Nasal cavity respiratory epithelium epithelial cell of viscerocranial mucosa (primary cell): ENCODE measurements at places on chromosomes 12 and 14. TPM values are rescaled to one million over a fixed set of nuclear protein-coding genes. Genes with fewer than 3 reads are reported as not detected.

The CCER1 gene
- not detected in 2 replicates for total RNA-seq

The GLI1 gene
- total RNA-seq, result under 0.01 and 0.14 TPM in 2 replicates

The FAR2 gene
- total RNA-seq, result 0.64 and 0.68 TPM in 2 replicates

The DLK1 gene
- not detected in 2 replicates for total RNA-seq

The DCTN2 gene
- total RNA-seq, result 68.7 and 104 TPM in 2 replicates

The OTX2 gene
- total RNA-seq, result 0.21 and 0.68 TPM in 2 replicates

The GALNT8 gene
- not detected in 2 replicates for total RNA-seq

The SAV1 gene
- 35.9 and 41.1 TPM in 2 replicates for total RNA-seq

The KLRB1 gene
- total RNA-seq, result not detected in 2 replicates

The SDR9C7 gene
- 0.28 and 2.7 TPM in 2 replicates for total RNA-seq

The PTPRB gene
- total RNA-seq, result 0.34 and 0.85 TPM in 2 replicates

The PLA2G1B gene
- not detected in 2 replicates for total RNA-seq

The NINJ2 gene
- 0.36 TPM in 1 of 2 replicates, not detected in the other for total RNA-seq

The KLRC2 gene
- 0.14 TPM in 1 of 2 replicates, not detected in the other for total RNA-seq

The RNU4-1 gene
- under 0.01 TPM in 1 of 2 replicates, not detected in the other for total RNA-seq

The SLC2A14 gene
- under 0.01 TPM in 1 of 2 replicates, not detected in the other for total RNA-seq

The MANSC4 gene
- not detected in 2 replicates for total RNA-seq

The GPR68 gene
- total RNA-seq, result 1.4 and 10.5 TPM in 2 replicates

The AQP6 gene
- total RNA-seq, result not detected in 2 replicates

The ERBB3 gene
- total RNA-seq, result 35.2 and 43.9 TPM in 2 replicates

The GPR65 gene
- not detected in 2 replicates for total RNA-seq

The C1S gene
- total RNA-seq, result 3.1 and 66.9 TPM in 2 replicates

The MIPOL1 gene
- total RNA-seq, result 9.9 and 22.6 TPM in 2 replicates

The SLCO1B1 gene
- total RNA-seq, result not detected in 2 replicates

The POLE2 gene
- 1.4 and 2.4 TPM in 2 replicates for total RNA-seq

The TMPRSS12 gene
- total RNA-seq, result not detected in 2 replicates

The COQ10A gene
- total RNA-seq, result 2.9 and 4.1 TPM in 2 replicates

The C14orf132 gene
- total RNA-seq, result 1.4 TPM in 1 of 2 replicates, not detected in the other

The MYF5 gene
- total RNA-seq, result not detected in 2 replicates

The WNK1 gene
- 96.7 and 314 TPM in 2 replicates for total RNA-seq

The SP1 gene
- total RNA-seq, result 41.0 and 50.3 TPM in 2 replicates

The RPS6KA5 gene
- 4.8 and 5.5 TPM in 2 replicates for total RNA-seq

The P3H3 gene
- total RNA-seq, result 18.8 and 20.6 TPM in 2 replicates

The GLT1D1 gene
- total RNA-seq, result not detected in 2 replicates

The CCDC197 gene
- total RNA-seq, result not detected in 2 replicates

The KRT2 gene
- not detected in 2 replicates for total RNA-seq

The SLCO1B3 gene
- total RNA-seq, result 0.07 and 1.0 TPM in 2 replicates

The CTSG gene
- total RNA-seq, result not detected in 2 replicates

The PTMS gene
- total RNA-seq, result 16.7 and 50.8 TPM in 2 replicates

The CALM1 gene
- 198 and 1,047 TPM in 2 replicates for total RNA-seq

The LRFN5 gene
- total RNA-seq, result under 0.01 TPM in 1 of 2 replicates, not detected in the other

The OSBPL8 gene
- total RNA-seq, result 100 and 216 TPM in 2 replicates

The FAM90A1 gene
- total RNA-seq, result 0.28 TPM in 1 of 2 replicates, not detected in the other

The RNF212B gene
- not detected in 2 replicates for total RNA-seq

The PIP4K2C gene
- 47.8 and 62.5 TPM in 2 replicates for total RNA-seq

The HSPA2 gene
- total RNA-seq, result 3.3 and 10.3 TPM in 2 replicates

The HAL gene
- total RNA-seq, result 0.68 and 0.78 TPM in 2 replicates

The DPPA3 gene
- not detected in 2 replicates for total RNA-seq

The CPNE6 gene
- not detected in 2 replicates for total RNA-seq

The HOXC12 gene
- not detected in 2 replicates for total RNA-seq

The GZMH gene
- not detected in 2 replicates for total RNA-seq

The TMEM117 gene
- 12.3 and 16.3 TPM in 2 replicates for total RNA-seq

The ERP27 gene
- total RNA-seq, result 0.34 and 3.6 TPM in 2 replicates

The CSRP2 gene
- total RNA-seq, result 28.4 and 32.7 TPM in 2 replicates

The SLC7A8 gene
- 12.6 and 26.1 TPM in 2 replicates for total RNA-seq

The MSRB3 gene
- 2.7 and 4.8 TPM in 2 replicates for total RNA-seq

The DEPDC4 gene
- total RNA-seq, result 1.0 and 2.6 TPM in 2 replicates
